AG20443 (cell line): ENCODE measurements at places on chromosomes 16 and 17.

DNA sequence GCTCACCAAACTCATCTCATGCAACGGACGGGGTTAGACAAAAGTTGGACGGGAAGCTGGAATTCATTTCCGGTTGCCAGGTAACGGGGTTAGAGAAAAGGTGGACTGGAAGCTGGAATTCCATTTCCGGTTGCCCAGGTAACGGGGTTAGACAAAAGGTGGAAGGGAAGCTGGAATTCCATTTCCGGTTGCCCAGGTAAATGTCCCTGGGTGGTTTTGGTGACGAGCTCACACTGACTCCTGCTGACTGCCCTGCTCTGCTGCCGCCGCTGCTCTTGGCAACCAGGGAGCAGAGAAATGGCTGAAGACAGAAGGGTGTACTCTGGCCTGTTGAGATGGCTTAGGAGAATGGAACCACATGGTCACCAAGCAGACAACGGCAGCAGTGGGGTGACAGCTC is 170.3 kb upstream of the RPH3AL start:
- no peak for DNase-seq

DNA sequence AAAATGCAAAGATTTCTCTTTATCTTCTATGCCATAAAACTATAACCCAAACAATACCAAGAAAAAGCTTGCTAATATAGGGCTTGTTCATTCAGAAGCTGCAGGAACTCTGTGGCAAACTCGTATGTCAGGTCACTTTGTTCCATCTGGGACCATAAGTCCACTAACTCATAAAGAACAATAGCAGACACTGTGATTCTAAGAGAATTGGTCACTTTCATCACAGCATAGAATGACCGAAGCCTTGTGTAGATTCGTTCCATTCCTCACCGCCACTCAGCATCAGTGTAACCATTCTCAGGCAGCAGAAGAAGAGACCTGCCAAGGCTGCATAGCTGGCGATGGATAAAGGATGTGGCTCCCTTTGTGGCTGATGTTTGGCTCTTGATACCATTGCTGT is 30.3 kb upstream of the VAT1L start:
- no peak for DNase-seq

- DNase-seq, result peak; percentile 40
Measured at GRCh38 chr17:6269478-6269877, 165.4 kb downstream of the AIPL1 start.

DNA sequence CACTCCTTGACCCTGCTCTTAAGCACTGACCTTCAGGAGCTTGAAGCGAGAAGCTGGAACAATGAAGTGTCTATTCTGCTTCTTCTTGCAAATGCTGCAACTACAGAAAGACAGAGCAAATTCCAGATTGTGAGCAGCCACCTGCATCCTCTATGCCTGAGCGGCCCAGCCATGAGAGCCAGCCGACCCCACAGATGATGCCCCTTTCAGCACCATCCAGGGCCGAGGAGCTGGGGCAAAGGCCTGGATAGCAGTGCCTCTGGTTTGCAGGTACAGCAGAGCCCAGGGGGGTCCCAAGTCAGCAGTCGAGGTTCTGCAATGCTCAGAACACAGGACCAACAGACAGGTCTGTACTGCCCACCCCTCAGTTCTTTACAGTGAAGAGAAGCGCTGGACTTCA is 4.7 kb downstream of the CENPV start:
- no peak for DNase-seq

- DNase-seq, result no peak
Measured at GRCh38 chr17:50815400-50815799, 20.0 kb upstream of the WFIKKN2 start.

- no peak for DNase-seq
Measured at GRCh38 chr16:86869288-86870022, 291.1 kb downstream of the FOXL1 start.

- peak; percentile 70 for DNase-seq
Measured at GRCh38 chr16:3444032-3444388, 530 bp downstream of the NAA60 start.

DNA sequence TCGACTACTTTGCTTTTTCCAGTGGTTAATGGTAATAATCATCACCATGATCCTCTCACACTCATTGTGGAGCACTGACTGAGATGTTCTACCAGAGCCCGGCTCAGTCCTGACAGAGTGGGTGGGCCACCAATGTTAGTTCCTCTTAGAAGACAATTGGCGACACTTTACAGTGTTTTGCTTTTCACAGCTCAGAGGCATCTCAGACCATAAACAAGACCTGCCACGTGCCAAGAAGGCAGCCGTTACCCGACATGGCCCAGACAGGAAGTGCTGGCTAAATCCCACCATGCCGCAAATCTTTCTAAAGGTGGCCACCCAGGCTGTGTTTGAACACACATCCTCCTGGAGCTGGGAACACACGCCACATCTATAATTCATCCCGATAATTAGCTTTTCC is 103.7 kb downstream of the XYLT1 start:
- no peak for DNase-seq

GRCh38 chr16:67540756-67541155 is 12.1 kb downstream of the RIPOR1 start:
- no peak for DNase-seq

- DNase-seq, result peak; percentile 33
Measured at GRCh38 chr17:14301279-14302090, 604 bp downstream of the HS3ST3B1 start.

DNA sequence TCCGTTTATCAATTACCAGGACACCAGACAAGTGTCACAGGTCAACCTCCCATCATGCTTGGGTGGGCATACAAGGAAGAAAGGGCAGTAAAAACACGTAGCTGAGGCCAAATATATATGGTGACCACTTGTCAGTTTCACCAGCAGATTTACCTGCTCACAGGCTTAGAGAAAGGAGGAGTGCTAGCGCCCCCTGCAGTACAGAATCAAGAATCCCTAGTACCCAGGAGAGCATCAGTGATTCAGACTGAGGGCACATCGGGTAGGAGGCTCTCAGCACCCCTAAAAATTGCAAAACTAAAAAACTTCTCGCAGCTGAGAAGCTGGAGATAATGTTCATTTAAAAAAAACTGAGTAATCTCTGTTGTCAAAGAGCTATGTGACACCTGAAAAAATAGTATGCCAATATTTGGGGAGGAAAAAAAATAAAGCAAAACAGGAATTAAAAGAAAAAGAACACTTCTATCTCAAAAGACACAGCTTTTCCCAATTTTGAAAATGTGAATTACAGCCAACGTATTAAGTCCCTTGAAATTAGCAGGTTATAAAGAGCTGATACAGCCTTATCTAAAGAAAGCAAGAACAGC is 21.2 kb upstream of the MON1B start:
- DNase-seq, result peak; percentile 22

DNA sequence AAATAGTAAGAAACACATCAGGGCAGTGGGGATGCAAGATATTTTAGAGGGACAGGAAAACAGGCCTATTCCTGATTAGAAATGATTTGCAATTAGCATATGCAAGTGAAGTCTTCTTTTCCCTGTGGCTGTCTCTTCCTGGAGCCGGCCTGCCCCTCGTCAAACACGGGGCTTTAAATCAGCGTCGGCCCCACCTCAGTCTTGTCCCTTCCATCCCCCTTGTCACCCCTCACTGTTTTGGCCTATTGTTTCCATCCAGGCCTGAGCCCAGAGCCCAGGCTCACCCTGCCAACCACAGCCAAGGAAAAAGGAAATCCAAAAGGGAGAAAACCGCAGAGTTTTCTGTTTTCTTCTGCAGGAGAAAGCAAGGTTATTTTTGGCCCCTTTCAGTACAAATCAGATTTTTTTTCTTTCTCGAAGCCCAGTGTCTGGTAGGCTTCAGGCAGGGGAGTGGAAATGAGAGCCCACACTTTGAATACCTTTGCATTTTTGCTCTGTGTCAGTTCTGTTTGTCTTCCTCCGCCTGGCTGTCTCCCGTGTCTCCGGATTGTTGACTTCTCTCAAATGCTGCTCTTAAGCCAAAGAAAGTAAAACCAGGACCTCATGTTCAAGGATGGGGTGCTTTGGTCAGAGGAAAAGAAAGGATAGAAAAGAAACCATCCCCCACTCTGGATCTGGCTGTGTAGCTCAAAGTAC is 399.9 kb upstream of the CDH11 start:
- DNase-seq, result no peak

DNA sequence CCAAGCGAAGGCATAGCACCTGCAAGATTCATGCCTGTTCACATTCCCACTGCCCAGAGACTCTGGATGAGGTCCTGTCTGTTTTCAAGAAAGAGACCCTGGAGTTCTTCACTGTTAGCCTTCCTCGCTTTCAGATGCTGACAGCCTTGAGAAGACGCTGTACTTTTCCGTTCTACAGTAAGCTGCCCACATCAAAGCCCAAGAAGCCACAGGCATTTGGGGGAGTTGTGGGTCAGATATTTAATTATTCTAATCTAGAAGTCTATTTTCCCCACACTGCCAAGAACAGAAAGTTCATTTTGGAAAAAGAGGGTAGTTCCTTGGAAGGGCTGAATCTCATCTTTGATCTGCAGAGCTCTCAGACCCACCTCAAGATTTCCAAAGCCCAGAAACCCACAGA is 127.9 kb downstream of the AXIN2 start:
- no peak for DNase-seq

GRCh38 chr17:8673612-8674011 is 43.1 kb upstream of the MYH10 start:
- DNase-seq, result peak; percentile 69

DNA sequence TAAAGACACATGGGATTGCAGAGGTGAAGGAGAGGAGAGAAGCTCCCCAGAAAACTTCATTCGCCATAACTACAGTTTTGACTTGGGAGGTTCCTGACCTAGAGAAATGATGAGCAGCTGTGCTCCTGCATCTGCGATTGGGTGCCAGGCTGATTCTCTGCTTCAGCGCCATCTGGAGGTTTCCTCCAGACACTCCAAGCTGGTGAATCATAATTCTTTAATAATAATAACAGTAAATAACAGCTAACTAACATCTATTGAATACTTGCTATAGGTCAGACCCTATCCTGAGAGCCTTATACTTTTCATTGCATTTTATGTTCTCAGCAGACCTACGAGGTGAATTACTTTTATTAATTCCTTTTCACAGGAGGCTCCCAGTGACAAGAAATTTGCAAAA is 575.8 kb downstream of the TOX3 start:
- DNase-seq, result peak; percentile 54

DNA sequence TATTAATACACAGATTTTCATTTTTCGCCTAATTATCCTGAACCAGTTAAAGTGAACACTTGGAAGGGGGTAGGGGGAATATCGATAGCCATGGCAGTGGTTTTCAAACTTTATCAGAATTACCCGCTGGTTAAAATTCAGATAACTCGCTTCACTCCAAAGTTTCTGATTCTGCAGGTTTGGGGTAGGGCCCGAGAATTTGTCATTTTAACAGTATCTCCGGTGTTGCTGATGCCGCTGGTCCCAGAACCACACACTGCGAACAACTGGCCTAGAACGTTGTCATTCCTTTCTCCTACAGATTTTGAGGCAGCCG is 313 bp upstream of the NSRP1 start:
- DNase-seq, result no peak

DNA sequence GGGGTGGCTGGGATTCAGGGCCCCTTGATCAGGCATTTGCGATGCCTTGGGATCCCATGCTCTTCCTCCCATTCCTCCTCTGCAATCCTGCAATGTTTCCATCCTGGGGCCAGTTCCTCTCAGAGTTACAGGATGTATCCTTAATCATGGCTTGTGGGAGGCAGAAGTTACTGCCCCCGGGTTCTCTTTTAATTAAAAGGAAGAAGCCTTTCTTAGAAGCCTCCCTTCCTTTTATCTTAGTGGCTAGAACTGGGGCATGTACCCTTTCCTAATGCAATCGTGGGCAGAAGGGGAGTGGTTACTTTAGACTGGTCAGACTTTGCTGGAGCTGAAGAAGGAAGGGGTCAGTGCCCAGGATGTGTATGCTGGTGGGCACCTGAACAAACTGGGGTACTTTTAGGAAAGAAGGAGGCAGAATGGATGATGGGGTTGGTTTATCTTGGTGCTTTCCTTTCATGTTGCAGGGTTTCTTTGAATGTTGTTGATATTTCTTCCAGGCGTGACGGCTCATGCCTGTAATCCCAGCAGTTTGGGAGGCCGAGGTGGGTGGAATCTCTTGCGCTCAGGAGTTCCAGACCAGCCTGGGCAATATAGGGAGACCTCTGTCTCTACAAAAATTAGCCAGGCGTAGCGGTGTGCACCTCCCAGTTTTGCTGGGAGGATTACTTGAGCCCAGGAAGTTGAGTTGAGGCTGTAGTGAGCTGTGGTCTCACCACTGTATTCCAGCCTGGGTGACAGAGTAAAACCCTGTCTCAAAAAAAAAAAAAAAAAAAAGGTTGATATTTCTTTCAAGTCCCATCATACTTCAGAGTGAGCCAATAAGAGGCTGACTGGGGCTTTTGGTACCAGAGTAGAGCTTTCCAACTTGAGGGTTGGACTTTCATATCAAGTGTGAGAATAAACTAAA is 13.2 kb upstream of the SPN start:
- DNase-seq, result no peak

- DNase-seq, result peak; percentile 2
Measured at GRCh38 chr16:30494709-30495108, 22.2 kb downstream of the ITGAL start.

GRCh38 chr17:14746822-14747602 is 446.1 kb downstream of the HS3ST3B1 start:
- DNase-seq, result no peak

DNA sequence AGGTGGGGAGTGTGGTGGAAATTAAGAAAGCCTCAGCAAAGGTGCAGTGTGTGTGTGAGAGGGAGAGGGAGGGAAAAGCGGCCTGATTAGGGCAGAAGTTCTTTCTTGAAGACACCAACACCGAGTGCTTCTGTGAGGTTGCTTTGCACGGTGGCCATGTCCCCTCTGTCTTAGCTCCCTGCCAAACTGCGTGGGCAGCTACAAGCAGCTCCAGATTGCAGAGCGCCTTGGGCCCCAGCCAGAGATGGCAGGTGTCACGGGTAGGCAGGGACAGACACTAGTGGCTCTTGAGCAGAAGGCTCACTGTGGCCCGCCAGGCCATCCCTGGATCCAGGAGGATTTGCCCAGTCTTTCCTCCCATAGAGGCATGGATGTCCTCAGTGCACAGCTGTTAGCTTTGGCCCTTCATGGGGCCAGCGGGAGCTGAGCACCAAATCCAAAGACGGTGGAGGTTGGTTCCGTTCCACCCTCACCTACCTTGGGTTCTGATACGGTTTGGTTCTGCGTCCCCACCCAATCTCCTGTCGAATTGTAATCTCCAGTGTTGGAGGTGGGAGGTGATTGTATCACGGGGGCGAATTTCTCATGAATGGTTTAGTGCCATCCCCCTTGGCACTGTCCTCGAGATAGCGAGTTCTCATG is 21.4 kb downstream of the KIAA0513 start:
- no peak for DNase-seq

GRCh38 chr17:55883149-55883548 is 132.3 kb downstream of the PCTP start:
- DNase-seq, result no peak
